ENCODE measurements at places on chromosomes 7 and 10.
A peak's percentile ranks its signal among the peaks of the same experiment; 100 is the strongest.

DNA sequence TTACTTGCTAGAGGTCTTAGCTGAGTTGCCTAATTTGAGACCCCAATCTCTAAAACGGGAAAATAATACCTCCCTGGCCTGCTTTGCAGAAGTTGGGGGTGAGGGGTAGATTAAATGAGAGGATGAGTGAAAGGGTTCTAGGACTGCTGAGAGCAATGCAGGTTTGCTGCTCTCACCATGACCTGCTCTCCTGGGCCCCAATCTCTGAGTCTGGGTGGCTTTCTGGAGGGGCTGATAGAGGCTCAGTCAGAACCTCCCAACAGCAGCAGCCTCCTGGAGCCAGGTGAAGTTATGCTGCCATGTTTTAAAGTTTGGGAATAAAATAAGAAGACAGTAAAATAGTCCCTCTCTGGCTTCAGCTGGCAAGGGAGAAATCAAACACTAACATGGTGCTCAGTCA, 7.3 kb downstream of the UROS start:
- no peak for DNase-seq

DNA sequence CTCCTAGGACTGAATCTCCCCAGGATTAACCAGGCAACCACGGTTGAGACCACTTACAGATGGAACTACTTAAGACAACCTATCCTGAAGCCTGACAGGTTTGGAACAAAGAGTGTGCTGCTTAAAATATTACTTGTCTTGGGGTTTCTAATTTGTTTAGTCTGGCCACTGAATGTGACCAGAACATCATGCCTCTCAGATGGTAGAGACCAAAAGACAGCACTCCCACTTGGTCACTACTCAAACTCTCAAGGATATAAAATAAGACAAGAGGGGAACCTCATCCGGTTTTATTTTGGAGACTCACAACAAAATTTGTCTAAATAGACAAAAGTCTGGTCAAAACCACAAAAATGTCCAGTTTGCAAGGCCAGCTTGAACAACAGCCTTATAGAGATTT, 15.3 kb downstream of the MRPL32 start:
- no peak for DNase-seq

- peak; percentile 45 for DNase-seq
Observed at GRCh38 chr7:139620676-139621344, 97.3 kb downstream of the CLEC2L start.

DNA sequence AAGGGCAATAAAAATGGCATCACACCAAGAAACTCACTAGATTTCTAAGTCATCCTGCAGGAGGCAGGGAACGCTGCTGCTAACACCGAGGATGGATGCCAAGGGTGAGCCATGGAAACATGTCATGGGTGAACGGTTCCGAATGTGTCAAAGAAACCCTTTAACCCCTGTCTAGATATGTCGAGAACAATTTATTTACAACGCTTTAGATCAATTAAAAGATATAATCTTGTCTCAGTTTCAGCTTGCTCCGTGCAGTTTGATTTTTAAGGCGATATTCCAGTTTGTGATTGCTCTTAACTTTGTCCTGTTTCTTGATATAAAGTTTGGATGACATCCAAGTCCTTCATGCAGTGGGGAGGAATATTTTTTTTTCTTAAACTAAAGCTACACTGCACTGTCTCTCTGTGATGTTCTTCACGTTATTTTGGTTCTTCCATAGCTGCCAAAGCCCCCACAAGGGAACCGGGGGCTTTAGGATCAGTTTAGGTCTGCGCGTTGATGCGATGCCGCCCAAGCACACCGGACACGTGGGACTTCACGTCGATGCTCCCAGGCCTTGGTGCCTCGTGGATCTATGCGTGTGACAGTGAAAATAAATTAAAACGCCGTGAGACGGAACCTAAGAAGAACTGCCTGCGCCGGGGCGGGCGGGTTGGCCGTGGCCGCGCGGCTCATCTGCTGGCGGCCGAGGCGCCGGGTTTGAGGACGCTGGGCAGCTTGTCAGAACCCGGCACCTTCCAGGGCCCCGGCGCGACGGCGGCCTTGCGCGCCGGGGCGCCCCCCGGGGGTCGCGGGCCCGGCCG, 220.3 kb downstream of the PHTF2 start:
- DNase-seq = no peak

DNA sequence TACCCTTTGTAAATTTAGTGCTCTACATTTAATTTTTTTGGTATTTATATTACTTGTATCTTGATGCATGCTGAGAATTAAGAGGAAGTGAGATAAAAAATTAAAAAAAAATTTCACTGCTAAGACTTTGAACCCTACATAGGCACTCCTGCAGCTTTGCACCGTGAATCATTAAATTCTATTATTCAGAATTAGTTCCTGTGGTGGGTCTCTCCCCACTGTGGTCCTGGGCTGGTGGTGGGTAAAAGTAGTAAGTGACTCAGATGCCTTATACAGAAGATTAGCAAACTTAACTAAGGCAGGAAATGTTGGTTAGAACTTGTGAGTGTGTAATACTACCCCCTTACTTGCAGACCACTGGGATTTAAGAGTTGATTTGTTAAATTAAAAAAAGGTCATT, 72.6 kb downstream of the AP3M1 start:
- peak; percentile 42 for DNase-seq

DNA sequence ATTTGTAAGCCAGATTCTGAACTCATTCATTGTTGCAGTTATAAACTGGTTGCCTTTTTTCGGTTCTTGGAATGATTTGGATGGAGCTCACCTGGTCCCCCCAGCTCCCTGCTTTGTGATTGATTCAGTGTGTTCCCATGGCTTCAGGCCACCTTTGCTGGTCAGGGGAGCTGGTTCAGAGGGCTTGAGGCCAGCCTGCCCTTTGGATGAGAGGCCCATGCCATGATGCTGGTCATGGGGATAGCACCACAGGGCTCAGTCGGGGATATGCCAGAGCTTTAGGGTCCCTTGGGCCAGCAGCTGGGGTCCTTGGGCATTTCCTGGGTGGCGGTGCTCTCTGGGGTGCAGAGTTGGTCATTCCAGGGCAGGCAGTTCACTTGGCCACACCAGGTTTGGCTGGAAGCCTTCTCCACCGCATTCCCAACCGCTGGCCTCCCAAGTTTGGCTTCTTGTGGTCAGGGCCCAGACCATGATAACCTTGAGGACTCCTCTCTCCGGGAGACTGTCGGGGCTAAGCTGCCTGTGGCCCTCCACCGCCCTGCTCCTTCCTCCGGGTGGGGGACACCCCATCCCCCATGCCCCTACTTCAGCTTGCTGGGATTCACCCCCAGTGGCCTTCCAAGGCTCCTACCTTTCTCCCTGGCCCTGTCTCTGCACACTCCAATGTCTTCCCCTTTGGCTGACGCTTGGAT, 65.1 kb downstream of the MGMT start:
- DNase-seq = no peak

- DNase-seq = no peak
Observed at GRCh38 chr10:110821508-110821907, 50.2 kb upstream of the PDCD4 start.

GRCh38 chr10:72228318-72228751, 12.3 kb upstream of the ASCC1 start:
- DNase-seq = no peak

DNA sequence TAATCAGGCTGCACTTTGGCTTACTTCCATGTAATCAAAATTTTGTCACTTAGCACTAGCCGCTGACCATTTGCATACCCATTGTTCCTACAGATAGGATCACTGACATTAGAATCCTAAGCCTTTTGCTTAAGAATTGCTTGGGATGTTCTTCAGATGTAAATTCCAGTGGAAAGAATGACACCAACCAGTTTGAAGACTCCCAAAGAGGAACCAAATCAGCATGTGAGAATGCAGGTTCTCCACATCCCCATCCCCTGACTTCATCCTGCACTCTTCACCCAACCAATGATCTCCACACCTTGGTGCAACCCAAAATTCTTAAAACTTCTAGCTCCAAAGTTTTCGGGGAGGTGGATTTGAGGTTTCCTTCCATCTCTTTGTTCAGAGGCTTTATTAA, 345.6 kb downstream of the GPAM start:
- DNase-seq = no peak

DNA sequence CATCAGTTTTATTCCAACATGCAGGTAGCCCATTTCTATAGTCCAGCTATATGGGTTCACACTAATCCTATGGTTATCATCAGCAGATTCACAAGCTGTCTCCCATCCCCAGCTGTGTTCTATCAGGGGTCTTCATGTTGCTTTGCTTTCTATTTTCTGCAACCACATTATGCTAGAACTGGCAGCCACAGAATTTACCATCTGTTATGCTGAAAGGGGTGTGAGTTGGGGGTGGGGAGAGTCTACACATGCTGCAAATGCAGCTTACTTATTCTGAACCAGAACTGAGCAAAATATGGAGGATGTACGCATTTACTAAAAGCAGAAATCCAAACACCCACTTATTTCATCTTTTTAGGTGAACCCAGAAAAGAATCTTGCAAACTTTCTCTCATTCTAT, 32.9 kb downstream of the SHTN1 start:
- no peak for DNase-seq

DNA sequence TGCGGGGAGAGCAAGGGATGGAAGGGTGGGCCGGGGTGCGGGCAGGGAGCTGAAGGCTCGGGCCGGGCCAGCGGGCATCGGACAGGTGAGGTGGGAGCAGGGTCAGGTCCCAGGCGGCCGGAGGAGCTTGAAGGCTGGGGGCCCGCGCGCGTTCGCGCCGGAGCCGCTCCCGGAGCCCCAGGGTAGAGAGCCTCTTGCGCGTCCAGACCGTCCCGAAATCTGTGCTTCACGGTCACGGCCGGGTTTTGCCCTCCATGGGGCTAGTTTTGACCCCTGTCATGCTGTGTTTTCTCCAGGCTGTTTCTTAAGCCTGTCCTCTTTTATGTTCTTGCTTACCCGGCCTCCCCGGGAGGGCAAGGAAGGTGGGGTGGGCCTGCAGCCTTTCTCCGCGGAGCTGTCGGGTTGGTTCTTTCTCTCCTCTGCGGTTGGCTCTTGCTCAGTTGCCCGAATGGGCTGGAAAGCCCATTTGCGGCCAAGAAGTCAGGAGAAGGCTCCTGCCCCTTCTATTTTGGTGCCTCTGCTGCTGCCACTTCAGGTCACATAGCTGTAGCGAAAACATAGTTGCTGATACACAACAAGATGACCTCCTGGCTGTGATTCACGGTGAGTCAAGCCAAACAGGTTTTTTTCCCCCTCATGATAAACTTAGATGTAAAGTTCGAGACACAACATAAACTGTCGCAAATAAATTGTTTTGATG, 650 bp downstream of the UBE2D1 start:
- no peak for DNase-seq

DNA sequence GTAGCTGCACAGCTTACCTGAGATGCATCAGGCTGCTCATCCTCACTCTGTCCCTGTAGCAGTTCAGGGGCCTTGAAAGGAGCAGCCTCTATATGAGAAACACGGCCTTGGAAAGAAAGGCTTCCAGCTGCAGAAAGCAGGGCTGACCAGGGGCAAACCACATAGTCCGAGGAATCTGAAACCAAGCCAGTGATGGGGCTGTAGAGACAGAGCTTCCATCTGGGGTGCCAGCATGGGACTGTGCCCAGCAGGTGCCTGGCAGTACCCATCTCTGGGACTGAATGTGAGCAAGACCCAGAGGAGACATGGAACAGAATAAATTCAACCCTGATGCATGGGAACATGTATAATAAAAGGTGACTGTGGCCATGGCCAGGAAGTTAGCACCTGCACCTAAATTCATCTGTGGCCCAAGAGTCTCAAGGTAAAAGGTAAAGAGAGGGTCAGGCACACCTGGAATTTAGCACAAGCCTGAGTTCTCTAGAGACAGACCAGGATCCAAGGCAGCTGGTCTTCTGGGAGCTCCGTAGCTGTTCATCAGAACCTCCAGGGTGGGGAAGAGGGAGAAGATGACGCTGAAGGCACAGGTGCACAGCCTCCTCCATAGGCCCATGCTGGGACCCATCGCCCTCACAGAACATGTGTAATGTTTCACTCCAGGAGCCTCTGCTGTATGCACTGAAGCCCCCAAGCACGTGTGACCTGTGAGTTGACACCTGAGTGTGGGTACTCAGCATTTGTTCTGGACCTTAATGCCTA, 25.3 kb downstream of the FRMPD2 start:
- no peak for DNase-seq

DNA sequence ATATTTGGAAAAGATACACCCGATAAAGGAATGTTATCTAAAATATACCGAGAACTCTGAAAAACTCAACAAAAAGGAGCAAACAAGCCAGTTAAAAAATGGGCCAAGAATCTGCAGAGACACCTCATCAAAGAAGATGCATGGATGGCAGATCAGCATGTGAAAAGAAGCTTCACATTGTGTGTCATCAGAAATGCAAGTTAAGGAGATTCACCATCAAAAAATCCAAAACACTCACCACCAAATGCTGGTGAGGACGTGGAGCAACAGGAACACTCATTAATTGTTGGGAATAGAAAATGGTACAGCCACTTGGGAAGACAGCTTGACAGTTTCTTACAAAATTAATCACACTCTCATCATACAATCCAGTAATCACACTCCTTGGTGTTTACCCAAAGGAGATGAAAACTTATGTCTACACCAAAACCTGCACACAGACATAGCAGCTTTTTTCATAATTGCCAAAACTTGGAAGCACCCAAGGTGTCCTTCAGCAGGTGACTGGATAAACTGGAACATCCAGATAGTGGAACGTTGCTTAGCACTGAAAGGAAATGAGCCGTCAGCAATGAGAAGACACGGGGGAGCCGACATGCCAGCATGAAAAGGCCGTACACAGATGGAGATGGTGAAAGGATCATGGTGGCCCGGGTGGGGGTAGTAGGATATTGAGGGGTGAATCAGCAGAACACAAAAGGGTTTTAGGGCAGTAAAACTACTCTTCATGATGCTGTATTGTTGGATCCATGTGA, 27.9 kb upstream of the PWWP2B start:
- no peak for DNase-seq

DNA sequence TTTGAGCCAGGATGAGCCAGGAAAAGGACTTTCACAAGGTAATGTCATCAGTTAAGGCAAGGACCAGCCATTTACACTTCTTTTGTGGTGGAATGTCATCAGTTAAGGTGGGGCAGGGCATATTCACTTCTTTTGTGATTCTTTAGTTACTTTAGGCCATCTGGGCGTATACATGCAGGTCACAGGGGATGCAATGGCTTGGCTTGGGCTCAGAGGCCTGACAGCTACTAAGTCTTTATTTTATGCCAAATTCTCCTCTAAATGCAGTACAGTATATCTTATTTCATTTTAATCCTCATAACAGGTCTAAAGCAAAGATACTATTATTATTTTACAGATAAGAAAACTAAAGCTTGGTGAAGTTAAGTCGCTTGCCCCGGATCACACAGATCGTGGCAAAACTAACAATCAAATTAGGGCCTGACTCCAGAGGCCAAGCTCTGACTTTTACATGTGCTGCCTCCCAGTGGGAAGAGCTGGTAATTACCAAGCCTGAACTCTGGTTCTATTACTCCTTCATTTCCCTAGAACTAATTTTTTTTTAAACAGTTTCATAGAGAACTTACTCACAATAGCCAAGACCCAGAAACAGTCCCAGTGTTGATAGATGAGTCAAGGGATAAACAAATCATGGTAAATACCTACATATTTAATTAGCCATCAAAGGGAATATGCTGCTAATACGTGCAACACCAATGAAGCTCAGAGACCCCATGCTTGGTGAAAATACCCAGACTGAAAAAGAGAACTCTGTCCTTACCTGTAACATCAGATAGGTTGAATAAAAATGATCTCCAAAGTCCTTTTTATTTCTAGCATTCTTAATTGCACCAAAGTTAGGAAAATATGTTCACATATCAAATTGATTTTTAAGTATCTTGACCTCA, 35.4 kb downstream of the C7orf25 start:
- DNase-seq = peak; percentile 46

Data from stimulated activated CD4-positive, alpha-beta T cell treated with anti-CD3 and anti-CD28 coated beads, Interleukin-15, amount 100 ng/mL, for 48 hours (primary cell).